ENCODE measurements at places on chromosomes 2 and 18. TPM values are rescaled to one million over a fixed set of nuclear protein-coding genes. Genes with fewer than 3 reads are reported as not detected.

Gene ARHGAP15
- total RNA-seq: not detected

Gene CHN1
- 0.75 TPM for total RNA-seq

DNA sequence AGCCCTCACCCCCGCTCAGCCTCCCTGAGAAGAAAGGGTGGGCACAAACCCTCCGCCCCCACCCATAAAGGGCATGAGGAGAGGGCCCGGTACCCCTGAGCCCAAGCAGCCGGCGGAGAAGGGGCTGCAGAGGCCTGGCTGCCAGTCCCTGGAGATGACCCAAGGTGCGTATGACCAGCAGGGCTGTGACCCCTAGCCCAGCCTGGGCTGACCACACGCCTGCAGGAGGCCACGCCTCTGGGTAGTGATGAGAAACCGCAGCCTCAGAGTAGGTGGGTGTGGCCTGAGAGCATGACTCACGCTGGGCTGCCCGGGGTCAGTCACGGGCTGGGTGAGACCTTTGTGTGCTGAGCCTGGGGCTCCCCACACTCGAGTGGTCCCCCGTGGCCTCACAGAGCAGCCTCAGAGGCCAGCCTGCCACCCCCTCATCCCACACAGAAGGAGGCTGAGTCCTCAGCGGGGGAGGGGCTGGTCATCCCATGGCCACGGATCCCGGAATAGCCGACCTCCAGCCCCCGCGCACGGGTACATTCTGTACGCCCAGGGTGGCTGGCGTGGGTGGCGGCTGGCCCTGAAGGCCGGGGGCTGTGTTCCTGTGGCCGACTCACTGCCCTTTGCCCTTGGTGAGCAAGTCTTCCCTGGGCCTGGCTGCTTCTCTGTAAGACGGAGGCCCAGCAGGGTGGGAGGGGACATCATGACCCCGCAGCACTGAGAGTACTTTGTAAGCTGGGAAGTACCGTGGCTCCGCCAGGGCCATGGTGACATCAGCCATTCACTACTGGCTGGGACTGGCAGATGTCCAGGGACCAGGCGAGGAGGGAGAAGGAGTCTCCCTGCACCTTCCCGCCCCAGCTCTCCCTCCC, 110.8 kb upstream of the OTOS start:
- no peak for DNase-seq

GRCh38 chr2:240573516-240574385, 5.5 kb downstream of the RNPEPL1 start:
- DNase-seq: no peak

DNA sequence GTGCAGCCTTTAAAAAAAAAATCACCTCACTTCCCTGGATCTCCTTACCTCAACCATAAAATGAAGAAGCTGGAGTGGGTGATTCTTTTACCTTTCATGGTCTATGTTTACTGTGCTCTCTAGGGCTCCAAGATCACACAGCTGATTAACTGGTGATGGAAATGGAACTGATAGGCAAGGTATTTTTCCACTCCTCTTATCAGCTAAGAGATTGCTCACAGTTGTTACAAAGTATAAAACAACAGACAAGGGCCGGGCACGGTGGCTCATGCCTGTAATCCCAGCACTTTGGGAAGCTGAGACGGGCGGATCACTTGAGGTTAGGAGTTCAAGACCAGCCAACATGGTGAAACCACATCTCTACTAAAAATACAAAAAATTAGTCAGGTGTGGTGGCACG, 14.5 kb downstream of the RPS27A start:
- no peak for DNase-seq

Data from foreskin keratinocyte (primary cell).